ENCODE measurements at places on chromosomes 6 and 20.

DNA sequence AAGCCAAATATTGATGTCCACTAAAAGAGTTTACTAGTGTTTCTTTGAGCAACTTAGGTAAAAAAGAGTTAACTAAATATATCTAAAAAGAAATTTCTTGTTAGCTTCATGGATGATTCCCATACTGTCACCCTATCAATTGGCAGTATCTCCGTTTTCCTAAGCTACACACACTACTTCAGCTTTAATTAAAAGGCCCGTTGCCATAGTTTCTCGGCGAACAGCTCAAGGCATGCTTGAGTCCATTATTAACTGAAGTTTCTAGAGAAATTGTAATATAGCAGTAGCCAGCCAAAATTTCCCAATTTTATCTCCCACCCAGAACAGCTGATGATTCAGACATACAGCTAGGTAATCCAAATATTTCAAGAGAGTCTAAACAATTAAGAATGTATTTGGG lies 20.0 kb upstream of the BEND6 start:
- DNase-seq, result no peak

DNA sequence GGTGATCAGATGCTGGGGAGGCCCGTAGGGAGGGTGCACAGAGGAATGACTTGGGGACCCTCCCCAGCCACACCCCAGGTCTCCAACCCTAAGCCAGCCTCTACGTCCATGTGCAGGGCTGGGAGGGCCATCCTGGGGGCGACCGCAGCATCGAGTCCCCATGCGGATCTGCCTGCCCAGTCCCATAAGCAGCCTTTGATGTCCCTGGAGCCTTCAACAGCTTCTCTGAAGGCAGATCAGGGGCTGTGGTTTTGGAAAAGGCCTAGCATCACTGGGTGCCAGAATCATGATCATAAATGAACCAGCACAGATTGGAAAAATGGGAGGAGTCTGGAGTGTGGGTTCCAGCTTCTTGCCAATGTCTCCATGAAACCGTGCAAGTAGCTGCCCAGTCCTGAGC lies 22.9 kb downstream of the TOX2 start:
- no peak for DNase-seq

- DNase-seq, result no peak
Measured at GRCh38 chr6:11785774-11786579, 7.4 kb upstream of the ADTRP start.

- no peak for DNase-seq
Measured at GRCh38 chr6:100979267-100979666, 98.1 kb upstream of the ASCC3 start.

DNA sequence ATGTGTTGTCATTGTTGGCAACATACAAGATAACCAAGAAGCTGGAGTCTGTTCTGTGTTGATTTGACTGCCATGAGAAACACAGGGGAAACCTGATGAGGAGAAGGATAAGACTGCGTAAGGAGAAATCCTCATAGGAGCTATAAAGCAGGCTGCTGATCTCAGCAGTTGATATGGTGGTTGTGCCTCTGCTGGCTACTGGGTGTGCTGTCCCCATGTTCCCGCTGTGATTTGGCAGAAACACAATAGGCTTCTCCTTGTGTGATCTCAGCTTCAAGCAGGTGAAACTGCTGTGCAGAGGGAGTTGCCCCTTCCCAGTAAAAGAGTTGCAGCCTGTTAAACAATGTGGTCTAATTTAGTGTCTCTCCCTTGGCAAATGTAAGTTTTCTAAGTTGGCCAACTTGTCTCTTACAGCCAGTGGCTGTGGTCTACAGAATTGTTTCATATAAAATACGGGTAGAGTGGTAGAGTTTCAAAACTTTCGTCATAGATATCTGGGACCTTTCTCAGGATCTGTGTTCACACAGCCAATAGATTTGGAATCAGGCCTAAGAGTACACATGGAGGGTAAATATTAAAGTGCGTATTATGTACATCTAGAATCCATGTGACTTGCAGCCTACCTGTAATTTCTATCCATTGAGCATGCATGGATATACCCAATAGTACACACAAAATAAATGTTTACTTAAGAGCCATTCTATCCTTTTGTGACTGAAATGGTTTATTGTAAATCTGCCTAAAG lies 78.4 kb downstream of the RNF144B start:
- no peak for DNase-seq

DNA sequence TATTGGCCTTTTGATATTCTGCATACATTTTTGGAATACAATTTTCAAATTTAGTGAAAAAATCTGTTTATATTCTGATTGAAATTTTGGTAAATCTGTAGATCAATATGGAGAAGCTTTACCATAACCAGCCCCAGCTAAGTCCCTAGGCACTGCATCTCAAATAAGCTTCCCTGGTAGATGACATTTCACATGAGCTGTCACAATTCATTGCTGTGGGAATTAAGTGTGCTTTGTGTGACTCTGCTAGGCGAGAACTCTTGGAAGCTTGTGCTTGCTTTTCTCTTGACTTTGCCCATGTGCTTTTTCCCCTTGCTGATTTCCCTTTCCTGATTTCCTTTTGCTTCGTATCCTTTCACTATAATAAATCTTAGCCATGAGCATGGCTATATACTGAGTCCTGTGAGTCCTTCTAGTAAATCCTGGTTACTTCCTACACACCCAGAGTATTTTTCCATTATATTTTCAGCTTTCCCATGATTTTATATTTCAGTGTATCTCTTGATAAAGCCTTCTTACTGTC lies 166.5 kb upstream of the MMS22L start:
- no peak for DNase-seq

GRCh38 chr6:145028144-145028818 lies 707.0 kb downstream of the EPM2A start:
- peak; percentile 69 for DNase-seq

DNA sequence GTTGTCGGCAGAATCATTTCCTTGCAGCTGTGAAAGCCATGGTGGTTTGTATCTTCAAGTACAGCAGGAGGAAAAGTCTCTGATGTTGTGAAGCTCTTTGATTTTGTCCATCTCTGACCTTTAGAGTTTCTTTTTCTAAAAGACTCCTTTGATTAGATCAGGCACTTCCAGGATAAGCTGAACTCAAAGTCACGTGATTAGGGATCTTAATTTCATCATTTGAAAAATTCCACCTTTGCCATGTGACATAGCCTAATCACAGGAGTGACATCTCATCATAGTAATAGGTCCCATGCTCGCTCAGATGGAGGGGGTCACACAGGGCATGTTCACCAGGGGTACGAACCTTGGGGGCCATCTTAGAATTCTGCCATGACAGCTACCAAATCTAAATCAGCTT lies 441.5 kb upstream of the CDH4 start:
- DNase-seq, result no peak

- no peak for DNase-seq
Measured at GRCh38 chr20:50189681-50190250, 864 bp upstream of the CEBPB start.

DNA sequence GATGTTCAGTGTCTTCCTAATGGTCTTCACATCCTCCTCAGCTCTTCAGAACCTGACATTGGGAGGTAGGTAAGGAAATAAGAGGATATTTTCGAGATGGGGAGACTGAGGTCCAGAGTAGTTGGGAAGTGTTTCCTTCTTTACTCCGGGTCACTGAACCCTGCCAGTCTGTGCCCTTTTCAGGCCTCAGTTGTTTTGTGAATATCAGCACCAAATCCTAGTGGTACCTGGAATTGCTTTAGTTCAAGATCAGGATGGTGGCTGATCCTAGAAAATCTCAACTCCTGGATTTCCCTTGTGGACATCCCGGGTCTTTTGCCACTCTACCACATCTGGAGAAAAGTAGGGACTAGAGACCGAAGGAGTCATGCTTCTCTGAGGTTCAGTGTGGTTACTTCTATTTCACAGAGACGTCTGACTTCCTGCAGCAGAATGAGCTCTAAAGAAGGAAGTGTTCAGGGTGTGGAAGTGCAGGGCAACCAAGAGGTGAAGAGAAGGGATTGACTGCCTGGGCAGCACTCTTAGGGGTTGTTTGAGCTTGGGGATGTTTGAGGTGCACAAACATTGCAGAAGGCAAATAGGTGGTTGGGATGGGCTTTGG lies 995 bp downstream of the STK4 start:
- no peak for DNase-seq

DNA sequence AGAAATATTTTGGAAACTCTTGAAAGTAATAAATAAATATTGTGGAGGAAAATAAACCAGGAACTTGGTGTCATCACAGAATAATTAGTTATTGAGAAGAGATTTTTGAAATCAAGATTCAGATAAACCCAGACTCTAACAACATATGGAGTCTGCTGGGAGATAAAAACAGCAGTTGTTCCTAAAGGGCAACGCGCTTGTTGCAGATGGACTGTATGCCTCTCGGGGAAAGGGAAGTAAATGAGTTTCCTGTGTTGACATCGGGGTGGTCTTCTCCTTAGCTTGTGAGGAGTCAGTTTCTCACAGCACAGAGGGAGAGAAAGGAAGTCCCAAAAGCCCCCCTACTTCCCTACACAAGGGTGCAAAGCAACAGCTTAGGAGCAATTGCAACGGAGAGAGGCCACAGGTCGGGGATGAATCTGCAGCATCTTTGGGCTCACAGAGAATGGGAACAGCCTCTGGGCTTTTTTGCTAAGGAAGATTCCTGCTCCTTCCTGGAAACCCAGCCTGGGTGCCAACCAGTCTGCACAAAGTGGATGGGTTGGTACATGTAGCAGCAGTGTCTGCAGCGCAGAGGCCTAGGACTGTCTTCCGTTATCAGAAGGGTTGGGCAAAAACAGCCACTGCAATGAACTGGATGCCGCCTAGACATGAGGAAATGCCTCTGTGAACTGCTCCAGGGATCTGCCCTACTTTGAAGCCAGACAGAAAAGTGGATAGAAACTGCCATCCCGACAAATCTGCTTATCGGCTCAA lies 603.0 kb upstream of the NRSN1 start:
- DNase-seq, result no peak

DNA sequence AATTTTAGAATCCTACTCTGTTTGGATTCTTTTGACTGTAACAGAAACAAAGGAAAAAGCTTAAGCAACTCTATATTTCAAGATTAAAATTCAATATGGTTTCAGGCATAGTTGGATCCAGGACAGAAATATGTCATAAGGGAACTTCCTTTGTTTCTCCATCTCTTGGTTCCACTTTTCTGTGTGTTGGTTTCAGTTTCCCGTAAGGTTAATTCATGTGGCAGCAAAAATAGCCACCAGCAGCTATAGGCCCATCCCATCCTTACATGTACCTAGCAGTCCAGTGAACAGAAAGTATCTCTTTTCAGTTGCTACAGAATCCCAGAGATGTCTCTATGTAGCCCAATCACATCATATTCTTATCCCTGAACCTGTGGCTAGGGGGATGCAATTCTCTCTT lies 8.8 kb upstream of the FAM8A1 start:
- no peak for DNase-seq

GRCh38 chr6:116799945-116800344 lies 28.9 kb downstream of the GPRC6A start:
- no peak for DNase-seq

DNA sequence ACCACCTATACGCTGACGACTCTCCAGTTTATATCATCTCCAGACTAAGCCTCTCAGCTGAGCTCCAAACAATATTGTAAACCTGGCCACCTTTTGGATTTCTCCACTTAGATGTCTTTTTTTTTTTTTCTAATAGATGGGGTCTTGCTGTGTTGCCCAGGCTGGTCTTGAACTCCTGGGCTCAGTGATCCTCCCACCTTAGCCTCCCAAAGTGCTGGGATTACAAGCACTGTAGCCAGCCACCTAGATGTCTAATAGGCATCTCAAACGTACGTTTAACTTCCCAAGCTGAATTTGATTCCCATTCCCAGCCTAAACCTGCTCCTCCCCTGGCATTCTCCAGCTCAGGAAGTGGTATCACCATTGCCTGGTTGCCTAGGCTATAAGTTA lies 5.2 kb downstream of the DDR1 start:
- DNase-seq, result no peak

GRCh38 chr6:26103141-26103769 lies 16.0 kb downstream of the HFE start:
- DNase-seq, result no peak

- DNase-seq, result no peak
Measured at GRCh38 chr6:165220045-165220444, 89.4 kb downstream of the C6orf118 start.

GRCh38 chr20:63740070-63740626 lies 572 bp downstream of the SLC2A4RG start:
- peak; percentile 63 for DNase-seq

Data from myocyte (in vitro differentiated cells).